Amniotic stem cell (primary cell): ENCODE measurements at places on chromosomes 5 and 9.

- no peak for DNase-seq
Observed at GRCh38 chr5:84275609-84276008, 109.1 kb downstream of the EDIL3 start.

DNA sequence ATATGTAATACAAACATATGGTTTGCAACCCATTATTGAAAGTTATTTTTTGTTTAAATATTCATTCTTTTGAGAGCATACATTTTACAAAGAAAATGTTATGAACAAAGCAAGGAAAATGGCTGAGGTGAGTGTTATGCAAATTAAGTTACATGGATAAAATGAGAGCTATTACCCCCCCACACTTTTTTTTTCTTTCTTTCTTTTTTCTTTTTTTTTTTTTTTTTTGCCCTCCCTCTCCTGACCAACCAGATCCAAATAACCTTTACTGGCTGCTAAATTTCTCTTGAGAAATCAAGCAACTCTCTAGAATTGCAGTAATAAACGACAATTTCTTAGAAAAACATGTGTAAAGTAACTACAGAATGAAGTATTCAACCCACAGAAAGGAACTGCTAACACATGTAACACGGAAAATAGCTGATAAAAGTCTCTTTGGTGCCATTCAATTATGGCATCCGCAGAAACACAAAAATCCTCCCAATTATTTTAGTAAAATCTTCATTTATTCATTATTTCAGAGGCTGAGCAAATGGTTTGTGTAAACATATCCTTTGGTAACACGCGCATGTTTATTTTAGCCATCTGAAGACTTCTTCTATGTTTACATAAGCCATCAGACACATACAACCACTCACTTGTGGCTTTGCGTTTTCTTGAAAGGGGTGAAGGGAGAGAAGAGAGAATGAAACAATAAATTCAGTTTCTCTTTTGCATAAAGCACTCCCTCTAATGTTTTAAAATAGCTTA, 216.1 kb downstream of the NFIB start:
- DNase-seq, result no peak

DNA sequence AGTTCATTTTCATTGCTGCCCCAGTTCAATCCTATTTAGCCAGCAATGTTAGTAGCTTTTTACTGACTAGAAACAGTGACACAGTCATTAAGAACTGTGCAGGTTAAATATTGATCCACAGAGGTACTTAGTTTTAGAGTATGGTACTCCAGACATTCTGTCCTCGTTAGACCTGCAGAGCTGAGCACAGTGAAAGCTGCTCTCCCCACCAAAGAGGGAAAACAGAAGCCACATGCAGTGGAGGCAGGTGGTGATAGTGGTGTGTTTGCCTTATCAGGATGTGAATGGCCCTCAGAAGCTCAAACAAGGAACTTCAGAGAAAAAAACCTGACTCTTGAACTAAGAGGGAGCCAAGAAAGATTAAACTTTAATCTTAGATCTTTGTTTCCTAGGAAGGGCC, 75.5 kb downstream of the UNC13B start:
- DNase-seq, result no peak

DNA sequence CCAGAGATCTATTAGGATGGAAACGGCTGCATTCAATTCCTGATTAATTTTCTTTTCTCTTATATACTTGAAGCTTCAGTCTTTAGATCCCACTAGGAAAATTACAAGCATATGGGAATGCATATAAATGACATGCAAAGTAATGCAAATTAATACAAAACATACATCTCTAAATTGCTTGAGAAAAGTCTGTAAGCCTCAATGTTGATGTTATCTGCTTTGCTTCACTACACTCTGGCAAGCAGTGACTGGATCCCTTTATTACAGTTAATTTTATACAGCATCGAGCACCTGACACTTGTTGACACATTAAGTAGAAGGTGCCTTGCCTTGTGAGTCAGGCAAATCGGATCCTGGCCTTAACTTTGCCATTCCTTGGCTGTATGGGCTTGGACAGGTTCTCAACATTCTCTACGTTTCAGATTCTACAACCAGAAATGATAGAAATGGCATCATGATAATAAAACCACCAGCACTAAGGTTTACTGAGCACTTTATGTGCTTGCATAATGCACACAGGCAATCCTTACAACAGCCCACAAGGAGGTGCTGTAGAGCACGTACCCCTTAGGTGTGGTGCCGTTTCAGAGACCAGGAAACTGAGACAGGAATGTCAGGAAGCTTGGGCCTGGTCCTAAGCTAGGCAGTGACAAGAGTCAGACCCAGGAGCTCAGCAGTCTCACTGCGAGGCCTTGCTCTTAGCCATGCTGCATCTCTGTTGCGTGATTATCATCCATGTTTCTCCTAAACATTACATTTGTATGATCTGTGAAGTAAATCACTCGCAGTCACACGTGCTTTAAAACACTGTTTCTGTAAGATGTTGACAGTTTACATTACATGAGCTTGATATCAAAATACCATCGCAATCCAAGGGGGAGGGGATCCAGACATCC, 2.7 kb downstream of the GCNT4 start:
- no peak for DNase-seq

DNA sequence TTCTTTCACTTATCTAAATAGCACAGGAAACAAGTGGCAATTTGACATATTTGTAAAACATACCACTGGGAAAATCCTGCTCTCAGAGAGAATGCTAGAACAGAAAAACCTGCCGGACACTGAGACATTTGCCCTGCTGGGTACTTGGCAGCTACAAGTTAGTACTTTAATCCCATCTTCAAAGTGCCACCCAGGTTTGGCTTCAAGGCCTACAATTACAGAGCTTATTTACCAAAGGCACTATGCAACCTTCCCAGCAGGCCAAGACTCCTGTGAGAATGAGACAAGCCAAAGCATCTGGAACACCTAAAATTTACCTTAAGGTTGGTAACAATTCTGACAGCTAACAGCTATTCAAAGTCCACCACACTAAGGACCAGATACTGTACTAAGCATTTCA, 78.3 kb downstream of the TSSK1B start:
- no peak for DNase-seq

DNA sequence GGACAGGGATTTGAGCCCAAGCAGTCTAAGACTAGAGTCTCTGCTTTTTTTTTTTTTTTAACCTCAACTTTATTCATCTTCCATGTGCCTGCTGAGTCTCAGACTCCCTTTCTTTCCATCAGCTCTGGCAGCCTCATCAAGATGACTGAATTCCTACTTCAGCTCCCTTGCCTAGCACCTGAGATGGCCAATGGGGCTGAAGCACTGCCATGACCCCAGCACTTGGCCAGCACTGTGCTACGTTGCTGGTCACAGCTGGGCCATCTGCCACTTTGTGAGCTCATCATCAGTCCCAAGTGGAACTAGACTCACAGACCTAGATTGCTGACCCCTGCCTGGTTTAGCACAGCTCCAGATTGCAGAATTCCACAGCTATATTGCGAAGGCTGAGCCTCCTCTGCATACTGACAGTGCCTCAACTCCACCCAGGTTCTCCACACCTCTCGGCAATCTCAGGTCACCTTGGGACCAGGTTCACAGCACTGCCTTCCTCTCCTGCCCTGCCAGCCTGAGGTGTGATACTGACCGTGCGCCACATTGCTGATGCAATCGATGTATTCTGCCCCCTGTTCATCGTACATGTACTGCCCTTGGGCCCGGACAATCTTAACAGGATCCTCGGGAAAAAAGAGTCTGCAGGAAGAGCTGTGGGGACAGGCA, 1.6 kb downstream of the PHYKPL start:
- DNase-seq, result no peak

DNA sequence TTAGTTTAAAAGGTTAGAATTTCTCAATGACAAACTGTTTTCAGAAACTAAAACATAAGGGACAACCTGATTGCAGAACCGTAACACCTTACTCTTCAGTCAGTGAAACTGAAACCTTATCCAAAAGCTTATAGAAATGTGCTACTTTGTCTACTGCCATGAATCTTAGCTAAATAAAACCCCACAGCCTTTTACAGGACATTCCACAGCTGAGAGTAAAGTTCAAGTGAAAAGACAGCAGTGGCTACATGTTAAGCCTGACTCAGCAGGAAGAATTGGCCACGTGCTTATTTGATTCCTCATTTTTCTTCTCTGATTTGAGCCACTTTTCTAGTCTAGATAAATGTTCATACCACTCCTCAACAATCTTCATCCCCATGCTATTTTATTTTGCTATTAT, 278.7 kb upstream of the ISL1 start:
- DNase-seq, result no peak

GRCh38 chr5:54390015-54390414, 65.5 kb upstream of the HSPB3 start:
- DNase-seq, result no peak

DNA sequence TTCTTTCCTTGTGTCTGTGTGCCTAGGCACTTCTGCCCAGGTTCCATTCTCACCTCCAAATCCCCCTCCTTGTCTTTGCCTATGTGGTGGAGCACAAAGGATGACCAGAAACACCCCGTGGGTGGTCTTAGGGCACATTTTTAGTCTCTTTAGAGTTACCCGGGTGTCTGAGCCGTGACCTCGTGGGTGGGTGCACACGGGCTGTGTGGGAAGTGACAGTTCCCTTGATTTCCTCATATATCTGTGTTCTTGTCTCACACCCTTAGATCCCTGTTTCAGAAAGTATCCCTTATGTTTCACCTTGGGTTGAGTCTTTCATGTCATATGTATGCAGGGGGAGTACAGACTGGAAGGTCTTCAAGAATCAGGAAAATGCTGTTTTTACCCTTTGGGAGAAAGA, 13.4 kb upstream of the SMIM32 start:
- no peak for DNase-seq

DNA sequence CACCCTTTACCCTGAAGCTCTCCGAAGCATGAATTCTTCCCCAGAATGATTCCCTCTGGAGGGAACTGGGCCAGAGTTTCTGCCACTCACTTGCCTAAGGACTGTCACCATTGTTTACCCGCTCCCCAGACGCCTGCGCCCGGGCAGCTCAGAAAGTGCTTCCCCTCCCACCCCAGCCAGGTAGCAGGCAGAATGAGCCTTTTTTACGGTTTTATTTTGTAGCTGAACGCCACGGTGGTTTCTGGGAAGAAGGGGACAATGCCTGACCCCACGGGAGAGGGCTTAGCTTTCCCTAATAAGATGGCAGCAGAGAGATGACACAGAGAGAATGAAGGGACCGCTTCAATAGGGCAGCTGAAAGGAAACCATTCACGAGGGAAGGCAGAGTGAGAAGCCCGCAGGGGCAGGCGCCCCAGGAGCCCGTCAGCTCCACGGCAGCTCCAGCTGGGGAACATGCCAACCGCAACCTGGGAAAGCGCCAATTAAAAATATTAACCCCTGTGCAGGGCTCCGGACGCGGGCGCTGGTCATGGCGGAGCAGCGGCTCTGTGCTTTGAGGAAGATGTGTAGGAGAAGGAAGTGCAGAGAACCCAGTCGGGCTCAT, 20.4 kb upstream of the NTNG2 start:
- no peak for DNase-seq

DNA sequence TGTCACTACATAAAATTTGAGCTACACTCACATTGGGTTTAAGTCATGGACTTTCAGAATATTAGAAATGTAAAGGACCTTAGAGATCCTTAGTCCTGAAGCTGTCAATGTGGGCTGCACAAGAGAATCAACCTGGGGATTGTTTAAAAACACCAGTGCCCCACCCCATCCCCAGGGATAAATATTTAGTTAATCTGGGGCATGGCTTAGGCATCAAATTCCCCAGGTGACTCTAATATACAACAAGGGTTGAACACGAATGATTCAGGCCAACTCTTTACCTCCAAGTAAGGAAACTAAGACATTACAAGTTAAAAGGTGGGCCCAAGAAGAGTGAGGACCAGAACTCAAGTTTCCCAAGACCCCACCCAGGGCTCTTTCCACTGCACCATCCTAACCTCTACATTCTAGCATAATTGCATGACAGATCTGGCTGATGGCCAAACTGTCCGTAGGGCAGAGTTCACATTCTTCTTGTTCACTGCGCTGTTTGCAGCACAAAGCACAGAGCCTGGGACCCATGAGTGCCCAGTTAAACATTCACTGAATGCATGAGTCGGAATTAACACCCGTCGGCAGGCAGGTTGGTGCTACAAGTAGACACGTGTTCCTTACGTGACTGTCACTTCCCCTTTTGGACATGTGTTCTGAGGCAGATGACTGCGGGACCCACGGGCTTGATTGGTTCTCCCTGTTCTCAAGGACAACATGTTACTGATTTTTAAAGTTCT, 25.2 kb downstream of the CYFIP2 start:
- DNase-seq, result no peak

- no peak for DNase-seq
Observed at GRCh38 chr5:172437445-172438318, 16.6 kb downstream of the SH3PXD2B start.

DNA sequence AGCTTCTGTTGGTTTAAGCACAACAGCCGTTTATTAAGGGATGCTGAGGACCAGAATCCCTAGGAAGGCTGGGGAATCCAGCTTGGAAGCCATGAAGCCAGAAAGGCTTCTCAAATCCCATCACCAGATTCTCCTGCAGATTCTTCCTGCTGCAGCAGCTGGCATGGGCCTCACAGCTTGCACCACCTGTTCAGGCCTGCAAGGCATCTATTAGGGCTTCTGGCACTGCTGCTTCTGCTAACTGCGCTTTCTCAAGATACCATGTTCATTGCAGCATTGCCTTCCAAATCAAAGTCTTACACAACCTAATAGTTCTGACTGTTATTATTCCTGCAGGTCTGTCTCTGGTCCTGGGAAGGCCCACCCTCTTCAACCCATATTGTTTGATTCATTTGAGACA, 51.2 kb upstream of the ZNF366 start:
- DNase-seq, result no peak

- DNase-seq, result no peak
Observed at GRCh38 chr9:37979844-37980243, 75.9 kb upstream of the SLC25A51 start.

GRCh38 chr5:41256400-41256799, 43.1 kb upstream of the C6 start:
- DNase-seq, result no peak

- DNase-seq, result no peak
Observed at GRCh38 chr9:706073-706472, 135.4 kb upstream of the DMRT1 start.

- DNase-seq, result no peak
Observed at GRCh38 chr5:12658871-12659446, 754.7 kb upstream of the CTNND2 start.

DNA sequence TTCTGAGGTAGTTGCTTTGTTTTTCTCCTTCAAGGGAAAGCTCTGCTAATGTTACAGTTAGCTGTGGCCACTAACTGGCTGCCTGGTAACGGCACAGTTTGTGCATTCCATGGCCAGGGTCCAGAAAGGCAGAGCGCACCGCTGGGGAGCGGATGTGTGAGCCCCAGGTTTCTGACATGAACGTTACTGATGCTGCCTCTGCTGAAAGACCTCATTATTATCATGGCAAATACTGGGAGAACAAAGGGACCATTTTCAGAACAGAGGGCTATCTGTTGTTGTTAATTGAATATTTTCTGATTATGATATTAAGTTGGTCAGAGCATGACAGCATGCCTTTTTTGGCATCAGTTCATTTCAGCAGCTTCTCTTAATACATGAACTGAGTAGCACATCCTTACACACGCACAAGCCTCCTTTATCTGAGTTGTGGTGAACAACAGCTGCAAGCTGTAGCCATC, 134.1 kb downstream of the NUDT12 start:
- no peak for DNase-seq
